ENCODE measurements at places on chromosomes 7 and 10.

GRCh38 chr10:88594482-88594881 is 7.9 kb downstream of the LIPJ start:
- DNase-seq, result no peak

- DNase-seq, result no peak
These were observed 246.1 kb downstream of the TNS3 start for GRCh38 chr7:47335557-47336471.

DNA sequence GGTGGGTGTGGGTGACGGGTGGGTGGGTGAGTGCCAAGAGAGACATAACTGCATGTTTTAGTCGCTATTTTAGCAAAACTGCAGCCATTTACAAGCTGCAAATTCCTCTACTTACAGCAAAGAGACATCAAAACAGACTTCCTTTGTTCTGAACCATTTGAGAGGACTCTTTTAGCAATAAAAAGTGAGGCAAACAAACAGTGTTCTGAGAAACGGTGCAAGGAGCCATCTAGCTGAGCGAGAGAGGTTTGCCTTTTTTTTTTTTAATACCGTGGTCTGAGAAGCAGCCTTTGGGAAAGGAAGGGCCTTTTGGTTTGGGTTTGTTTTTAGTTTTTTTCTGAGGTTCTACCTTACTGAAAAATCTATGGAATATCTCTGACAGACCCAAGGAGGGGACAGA is 62.9 kb downstream of the SCRN1 start:
- no peak for DNase-seq

- DNase-seq, result no peak
These were observed 597.5 kb upstream of the MKI67 start for GRCh38 chr10:128723631-128724205.

- no peak for DNase-seq
These were observed 441 bp downstream of the CCDC186 start for GRCh38 chr10:114173603-114173920.

DNA sequence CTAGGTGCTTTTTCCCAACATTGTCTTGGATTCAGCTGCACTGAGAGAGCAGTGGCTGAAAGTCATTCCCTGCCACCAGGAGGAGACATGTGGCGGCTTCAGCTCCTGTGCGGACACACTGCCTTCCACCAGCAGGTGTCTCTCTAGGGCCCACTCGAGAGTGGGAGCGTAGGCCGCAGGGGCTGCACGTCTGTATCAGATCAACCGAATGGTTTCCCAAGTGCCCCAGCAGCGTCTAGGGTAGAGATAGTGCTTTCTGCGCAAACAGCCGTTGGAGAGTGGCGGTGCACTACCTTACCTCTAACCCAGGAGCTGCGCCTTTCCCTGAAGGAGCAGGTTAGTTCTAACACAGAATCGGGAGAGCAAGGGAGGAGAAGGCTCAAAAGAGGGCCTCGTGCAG is 31.7 kb downstream of the PAPOLB start:
- peak; percentile 89 for DNase-seq

GRCh38 chr10:1190791-1191490 is 134.8 kb downstream of the WDR37 start:
- DNase-seq, result no peak

DNA sequence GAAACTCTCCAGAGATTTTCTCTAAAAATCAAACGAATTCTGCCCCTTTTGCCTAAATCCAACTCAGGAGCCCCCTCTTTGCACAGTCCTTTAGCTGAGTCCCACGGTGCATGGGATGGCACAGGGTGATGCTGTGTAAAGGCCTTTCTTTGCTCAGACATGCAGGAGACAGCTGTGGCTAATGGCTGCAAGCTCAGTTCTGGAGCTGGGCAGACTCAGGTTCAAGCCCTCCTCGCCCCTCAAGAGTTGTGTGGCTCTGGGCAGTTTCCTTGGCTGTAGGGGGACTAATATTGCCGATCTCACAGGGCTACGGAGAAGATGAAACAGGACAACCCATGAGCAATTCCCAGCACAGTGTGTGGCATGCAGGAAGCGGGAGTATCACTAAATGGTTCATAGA is 42.6 kb downstream of the CLEC2L start:
- DNase-seq, result no peak

GRCh38 chr7:41918597-41918996 is 215.7 kb upstream of the INHBA start:
- DNase-seq, result no peak

GRCh38 chr10:104935656-104936055 is 294.6 kb downstream of the SORCS3 start:
- no peak for DNase-seq
